Lung microvascular endothelial cell (primary cell): ENCODE measurements at places on chromosomes 1 and 21.

DNA sequence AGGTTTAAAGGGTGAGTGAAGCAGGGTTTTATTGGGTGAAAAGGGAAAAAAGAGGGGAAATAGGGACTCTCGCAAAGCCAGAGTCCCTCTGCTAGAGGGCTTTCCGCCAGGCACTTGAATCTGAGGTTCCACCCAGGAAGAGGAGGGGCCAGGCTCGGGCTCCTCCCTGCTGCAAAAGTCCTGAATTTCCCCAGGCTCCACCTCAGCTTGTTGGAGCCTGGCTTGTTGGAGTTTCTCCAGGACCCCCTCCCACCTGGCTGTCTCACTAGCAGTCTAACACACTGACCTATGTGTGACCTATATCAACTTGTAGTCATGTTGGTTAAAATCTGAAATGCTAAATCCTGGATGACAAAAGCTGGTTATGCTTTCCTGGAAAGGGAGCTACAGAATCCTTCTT is 25.5 kb downstream of the GBP2 start:
- DNase-seq, result no peak

- peak; percentile 45 for DNase-seq
Observed at GRCh38 chr1:201376464-201377374, 761 bp downstream of the TNNT2 start.

DNA sequence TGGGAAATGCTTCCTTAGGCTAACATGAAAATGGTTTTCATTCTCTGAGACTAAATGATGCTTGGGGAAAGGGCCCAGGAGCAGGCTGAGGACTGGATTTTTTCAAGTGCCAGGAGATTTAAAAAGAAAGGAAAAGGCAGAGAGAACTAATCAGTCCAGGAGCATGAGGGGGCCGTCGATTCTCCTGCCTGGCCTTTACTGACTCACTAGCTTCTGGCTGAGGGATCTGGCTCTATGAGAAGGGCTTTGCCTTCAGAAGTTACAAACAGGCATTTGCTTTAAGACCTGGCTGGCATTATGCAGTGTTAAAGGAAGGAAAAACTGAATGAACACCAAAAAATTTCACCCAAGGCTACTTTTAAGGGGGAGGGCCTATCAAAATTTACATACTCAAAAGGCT is 359.2 kb downstream of the PBX1 start:
- no peak for DNase-seq

GRCh38 chr1:25246600-25247023 is 642 bp downstream of the RSRP1 start:
- DNase-seq, result peak; percentile 24

DNA sequence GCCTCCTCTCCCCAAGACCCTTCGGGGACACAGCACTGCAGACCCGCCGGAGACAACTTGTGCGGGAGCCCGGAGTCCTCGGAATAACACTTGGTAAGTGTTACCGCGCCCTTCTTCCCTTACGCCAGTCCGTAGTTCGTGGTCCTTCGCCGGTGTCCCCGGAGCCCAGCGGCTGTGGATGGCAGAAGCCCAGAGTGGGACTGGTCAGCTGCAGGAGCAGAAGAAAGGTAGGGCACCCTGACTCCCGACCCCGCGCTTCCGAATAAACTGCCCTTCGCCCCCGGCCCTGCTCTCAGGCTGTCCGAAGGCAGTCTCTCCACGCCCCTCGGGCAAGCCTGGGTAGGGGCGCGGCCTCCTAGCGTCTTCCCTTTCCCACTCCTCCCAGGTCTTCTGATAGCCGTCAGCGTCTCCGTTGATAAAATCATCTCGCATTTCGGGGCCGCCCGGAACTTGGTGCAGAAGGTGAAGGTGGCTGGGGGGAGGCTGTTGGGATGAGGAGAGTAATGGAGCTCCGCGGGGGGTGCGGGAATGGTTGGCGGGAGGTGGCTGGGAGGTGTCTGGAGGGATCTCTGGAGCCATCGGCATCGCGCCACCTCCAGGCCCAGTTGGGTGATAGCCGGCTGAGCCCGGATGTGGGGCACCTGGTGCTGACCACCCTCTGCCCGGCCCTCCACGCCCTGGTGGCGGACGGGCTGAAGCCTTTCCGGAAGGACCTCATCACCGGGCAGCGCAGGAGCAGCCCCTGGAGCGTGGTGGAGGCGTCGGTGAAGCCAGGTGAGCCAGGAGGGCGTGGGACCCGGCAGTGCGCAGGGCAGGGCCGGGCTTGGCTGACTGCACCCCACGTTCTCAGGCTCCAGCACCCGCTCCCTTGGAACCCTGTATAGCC is 4.3 kb downstream of the RUSC1 start:
- DNase-seq, result peak; percentile 59

DNA sequence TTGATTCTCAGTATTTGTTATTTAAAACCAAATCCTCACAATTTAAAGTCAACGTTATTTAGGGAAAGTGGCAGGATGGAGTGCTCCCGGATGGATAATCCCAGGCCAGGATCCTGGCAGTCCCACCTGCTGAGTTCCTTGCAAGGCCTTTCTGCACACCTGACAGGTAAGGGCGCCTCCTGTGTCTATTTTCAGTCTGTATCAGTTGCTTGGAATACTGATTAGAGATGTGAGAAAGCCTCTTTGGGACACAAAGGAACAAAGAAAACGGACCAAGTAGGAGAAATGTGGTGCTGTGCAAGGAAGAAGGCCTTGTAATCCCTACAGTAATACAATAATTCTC is 12.2 kb downstream of the STYXL2 start:
- no peak for DNase-seq

DNA sequence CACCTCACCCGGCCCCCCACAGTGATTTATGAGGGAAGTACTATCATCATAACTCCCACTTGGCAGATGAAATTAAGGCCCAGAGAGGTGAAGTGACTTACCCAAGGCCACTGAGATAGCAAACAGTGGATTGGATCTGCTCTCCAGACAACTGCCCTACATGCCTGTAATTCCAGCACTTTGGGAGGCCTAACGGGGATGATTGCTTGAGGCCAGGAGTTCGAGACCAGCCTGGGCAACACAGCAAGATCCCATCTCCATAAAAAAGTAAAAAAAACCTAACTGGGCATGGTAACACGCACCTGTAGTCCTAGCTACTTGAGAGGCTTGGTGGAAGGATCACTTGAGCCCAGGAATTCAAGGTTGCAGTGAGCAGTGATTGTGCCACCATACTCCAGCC is 14.2 kb upstream of the RNF19B start:
- no peak for DNase-seq

DNA sequence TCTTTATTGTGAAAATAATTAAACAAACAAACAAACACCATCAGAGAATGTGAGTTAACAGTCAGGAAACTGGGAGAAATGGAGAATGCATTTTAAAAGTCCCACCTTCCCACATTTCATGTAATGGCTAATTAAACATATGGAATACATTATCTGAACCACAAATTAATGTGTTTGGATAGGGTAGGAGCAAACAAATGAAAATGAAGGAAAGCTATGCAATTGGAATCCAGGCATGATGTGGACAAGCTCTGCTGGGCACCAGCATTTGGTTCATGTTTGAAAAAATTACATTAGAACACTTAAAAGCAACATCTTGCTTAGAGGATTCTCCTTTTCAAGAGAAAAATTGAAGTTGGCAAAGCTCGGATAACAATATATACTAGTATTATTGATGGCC is 628.1 kb downstream of the LMO4 start:
- DNase-seq, result no peak

- peak; percentile 85 for DNase-seq
Observed at GRCh38 chr1:52553362-52554266, 722 bp upstream of the TUT4 start.

GRCh38 chr1:109816175-109816811 is 52.6 kb upstream of the EPS8L3 start:
- DNase-seq, result no peak

DNA sequence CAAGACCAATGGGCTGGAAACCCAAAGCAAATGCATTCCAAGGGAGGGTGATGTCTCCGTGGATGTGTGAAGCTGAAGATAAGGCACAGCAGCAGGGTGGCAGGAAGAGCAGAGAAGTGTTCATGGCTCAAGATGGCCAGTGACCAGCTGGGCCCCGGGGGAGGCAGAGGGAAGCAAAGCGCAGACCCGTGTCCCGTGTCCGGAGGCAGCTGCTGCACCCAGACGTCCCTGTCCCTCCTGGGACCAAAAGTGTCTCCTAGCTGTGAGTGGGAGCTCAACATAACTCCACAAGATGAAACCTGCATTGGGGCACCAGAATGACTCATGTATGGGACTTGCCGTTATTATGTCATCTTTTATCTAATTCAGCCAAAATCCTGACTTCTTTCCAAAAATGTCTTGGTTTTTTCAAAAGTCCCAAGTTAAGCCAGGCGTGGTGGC is 118.2 kb downstream of the RIPK4 start:
- DNase-seq, result no peak
